ENCODE measurements at places on chromosomes 1 and 21.

DNA sequence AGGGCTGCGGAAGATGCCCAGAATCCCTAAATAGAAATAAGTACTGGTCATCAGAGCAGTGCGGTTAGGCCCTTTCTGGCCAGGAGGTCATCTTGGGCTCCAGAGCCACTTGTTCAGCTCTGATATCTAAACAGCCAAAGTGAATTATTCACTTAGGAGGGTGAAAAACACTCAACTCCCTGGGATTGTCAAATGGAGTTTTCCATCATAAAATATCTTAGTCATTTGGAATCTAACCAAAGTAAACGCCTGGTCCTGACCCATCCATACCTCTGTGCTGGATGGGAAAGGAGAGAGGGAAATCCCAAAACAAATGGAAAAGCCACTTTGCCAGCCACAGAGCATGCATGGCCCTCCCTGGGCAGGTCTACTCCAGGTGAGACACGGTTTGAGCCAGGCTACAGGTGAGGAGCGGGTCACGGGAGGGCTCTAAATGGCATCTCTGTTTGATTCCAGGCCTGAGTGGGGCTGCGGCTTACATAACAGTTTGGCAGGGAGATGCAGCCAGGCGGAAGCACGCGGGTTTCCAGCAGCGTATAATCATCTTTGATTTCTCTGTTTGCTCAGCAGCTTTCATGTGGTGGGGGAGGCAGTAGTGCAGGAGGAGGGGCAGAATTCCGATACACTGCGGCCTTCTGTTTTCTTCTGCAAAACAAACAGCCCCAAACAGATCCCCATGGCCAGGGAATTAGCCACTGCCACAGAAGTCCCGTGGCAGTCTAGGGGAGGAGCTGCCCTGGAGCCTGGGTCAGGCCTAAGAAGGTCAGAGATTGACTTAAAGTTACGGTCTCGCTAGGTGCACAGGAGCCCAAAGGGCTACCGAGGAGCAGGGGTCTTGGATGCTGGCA is 59.1 kb upstream of the ZNF648 start:
- peak; percentile 68 for DNase-seq

DNA sequence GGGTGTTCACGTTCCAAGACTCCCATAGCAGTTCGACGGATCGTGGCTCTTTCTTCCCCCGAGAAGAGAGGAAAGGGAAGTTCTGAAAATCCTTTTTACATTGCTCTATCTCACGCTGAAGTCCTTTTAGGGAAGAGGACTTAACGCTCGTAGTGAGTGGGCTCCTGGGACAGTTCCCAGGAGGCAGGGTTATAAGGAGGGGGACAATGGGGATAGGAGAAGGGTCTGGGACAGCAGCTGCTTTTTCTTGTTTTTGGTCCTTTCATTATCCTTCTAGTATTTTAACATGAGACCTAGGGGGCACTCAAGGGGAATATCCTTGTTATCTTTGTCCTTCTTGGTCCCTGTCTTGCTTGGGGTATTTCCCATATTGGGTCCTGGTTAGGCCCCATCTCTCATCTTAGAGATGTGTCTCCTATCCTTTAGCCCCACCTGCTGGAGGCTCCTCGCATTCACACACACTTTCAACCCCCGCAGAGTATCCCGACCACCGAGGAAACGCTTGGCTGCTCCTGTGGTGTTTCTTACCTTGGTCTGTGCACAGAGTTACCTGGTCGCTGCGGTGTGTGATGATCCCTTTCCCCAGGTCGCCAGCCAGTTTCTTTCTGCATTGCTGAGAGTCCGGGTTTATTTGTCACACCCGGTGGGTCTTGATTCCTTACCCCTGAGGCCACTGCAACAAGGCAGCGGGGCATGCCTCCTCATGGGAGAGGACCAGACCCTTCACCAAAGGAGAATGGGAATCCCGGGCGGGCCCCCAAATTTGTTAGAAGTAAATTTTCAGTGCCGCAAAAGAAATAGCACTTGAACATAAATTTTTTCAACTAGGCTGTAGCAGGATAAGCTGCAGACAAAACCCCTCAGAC is 29.7 kb downstream of the SCCPDH start:
- peak; percentile 78 for DNase-seq

DNA sequence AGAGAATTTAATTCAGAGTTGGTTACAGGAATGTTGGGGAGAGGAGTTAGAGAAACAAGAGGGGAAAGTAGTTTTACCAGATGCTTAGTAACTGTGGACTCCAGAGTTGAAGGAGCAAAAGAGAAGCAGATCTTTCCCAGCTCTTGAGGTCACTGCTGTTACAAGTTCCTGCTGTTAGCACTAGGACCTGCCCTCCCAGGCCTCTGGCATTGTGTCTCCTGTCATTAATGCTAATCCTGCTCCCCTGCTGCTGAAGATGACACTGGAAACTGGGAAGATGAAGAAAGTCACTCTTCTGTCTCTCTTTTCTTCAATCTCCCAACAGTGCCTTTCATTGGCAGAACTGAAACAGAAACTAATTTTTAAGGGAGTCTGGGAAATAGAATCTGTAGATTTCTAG is 845.6 kb downstream of the ADGRL2 start:
- DNase-seq, result no peak

DNA sequence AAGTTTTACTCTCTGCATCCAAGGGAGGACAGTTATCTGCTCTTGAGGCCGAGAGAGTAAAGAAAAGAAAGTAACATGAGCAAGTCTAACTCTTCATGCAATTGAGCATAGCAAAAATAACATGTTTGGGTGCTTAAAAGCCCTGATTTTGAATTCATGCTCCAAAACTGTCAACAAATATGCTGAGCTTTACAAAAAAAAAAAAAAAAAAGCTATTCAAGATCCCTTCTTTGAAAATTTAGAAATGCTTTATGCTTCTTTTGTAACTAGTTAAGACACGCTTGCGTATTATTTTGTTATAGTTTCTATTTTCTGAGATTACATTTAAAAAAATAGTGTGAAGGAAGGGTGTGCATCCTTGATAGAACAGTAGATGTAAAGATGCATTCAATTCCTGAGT is 1733.0 kb downstream of the MRPL39 start:
- DNase-seq, result no peak

DNA sequence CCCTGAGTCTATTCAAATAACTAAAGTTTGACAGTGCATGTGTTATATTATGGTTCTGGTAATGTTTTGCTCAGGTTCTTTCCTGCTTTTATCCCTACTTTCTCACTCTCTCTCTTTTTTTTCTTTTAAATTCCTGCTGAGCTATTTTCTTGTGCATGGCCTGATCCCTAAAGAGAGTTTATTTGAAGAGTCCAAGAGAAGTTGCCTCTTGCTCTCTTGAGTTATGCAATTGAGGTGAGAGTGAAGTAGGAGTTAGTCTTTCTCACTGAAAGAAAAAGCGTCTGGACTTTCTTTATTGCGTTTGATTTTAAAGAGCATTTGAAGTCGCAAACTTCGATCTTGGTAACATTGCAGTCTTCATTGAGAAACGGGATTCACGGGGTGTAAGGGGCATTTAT is 136.2 kb upstream of the RAVER2 start:
- no peak for DNase-seq

- DNase-seq, result no peak
Measured at GRCh38 chr1:231757101-231757404, 130.5 kb downstream of the DISC1 start.

DNA sequence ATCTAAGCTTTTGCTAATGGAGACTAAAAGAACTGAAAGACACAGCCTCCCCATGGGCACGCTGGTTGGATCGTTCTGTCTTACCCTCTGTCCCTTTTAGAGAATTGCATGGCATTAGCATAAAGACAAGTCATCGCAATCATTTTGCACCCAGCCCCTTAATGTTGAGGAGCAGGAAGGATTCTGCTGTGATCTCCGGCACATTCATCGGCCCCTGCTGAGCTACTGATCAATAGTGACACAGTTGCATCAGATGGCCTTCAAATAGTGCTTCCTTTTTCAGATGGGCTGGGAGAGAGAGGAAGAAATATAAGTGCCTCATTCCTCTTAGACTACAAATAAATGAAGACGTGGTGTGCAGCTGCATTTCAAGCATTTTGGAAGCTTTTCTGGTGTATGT is 75.4 kb downstream of the NOS1AP start:
- no peak for DNase-seq

DNA sequence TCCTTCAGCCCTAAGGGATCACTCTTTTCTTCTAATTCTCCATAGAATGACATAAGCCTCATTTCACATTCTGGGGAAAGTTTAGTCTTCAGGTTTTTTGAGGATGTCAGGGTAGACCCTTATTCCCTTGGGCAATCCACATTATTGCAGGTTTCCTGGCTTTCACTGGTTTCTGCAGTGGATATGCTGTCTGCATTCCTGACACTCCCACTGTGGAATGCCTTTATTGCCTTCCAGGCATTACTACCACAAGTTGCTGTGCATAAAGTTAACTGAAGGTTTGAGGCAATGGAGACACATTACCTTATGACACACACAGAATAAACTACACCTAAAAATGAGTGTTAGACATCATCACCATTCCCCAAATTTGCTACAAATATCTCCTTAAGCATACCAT is 12.7 kb downstream of the FASLG start:
- DNase-seq, result no peak

- no peak for DNase-seq
Measured at GRCh38 chr1:31218705-31219104, 21.0 kb downstream of the NKAIN1 start.

GRCh38 chr1:1806890-1807289 is 28.6 kb upstream of the NADK start:
- no peak for DNase-seq

- DNase-seq, result no peak
Measured at GRCh38 chr1:82110366-82111254, 309.9 kb downstream of the ADGRL2 start.

DNA sequence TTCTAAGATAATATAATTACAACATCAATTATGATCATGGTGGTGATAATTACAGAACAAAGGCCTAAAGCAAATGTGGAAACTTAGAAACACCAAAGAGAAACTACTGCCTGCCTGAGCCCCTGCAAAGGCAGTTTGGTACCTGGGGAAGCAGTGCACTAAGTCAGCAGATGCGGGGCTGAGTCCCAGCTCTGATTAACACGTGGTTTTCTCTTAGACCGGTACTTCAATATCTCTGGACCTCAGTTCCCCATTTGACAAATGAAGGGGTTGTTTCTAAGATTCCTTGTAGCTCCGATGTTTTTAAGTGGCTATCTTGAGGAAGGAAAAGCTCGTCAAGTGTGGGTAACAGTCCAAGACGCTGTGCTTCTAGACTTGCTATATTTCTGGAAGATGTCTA is 16.7 kb upstream of the PLEKHA6 start:
- no peak for DNase-seq

DNA sequence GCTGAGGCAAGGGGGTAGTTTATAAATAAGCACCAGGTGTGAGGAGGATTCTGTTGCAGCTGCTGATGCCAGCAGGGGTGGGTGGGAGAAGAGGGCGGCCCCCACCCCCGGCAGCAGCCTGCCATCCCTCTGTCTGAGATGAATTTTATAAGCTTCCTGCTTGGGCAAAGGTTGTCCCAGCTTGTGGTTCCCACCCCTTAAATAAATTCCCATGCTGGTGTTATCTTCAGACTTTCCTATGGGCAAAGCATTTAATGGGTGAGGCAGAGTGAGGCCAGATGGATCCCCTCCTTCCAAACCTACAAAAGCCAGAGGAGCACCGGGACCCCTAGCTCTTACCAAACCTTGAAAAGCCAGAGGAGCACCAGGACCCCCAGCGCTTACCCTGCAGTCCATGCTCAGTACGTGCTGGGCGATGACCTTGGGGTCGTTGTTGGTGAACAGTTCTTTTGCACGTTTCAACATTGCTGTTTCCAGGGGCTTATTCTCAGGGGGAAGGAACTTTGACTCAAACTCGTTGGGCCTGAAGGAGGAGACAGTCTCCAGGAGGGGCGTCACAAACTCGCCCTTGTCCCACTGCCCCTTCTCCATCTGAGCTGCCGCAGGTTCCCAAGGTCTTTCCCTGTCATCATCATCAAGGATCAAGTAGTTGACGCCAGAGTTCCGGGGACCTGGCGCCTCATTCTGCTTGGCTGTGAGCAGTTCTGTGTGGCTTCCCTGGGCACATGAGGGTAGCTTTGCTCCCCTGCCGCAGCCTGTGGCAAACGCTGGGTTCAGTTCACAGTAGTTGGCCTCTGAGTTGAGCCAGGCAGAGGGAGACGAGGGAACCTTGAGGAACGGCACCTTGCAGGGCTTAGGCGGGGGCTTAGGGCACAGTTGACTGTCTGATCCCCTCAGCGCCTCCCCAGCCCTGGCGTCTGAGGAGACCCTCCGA is 99.5 kb downstream of the BCAR3 start:
- DNase-seq, result peak; percentile 52

- DNase-seq, result no peak
Measured at GRCh38 chr1:85397490-85398032, 67.4 kb downstream of the DDAH1 start.

- no peak for DNase-seq
Measured at GRCh38 chr1:198318085-198318484, 161.3 kb downstream of the NEK7 start.

DNA sequence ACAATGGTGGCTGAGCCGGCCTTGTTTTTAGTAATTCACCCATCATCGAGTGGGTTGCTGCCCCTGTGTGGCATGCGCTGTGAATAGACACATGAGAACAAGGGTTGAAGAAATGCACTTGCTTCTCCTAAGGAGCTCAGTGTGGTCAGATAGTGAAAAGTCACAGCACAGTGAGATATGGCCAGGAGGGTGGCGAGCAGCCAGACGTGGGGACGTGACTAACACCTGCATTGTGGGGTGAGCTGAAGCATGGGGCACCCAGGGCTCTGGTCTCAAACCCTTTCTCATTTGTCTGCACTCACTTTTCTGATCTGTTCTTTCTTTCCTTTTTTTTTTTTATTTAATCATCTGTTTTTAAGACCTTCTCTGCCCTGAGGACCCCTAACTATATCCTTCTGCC is 13.5 kb downstream of the MTARC1 start:
- DNase-seq, result no peak

- no peak for DNase-seq
Measured at GRCh38 chr1:197927908-197928665, 10.9 kb downstream of the LHX9 start.

GRCh38 chr1:164557270-164557669 is 1.7 kb upstream of the PBX1 start:
- no peak for DNase-seq

DNA sequence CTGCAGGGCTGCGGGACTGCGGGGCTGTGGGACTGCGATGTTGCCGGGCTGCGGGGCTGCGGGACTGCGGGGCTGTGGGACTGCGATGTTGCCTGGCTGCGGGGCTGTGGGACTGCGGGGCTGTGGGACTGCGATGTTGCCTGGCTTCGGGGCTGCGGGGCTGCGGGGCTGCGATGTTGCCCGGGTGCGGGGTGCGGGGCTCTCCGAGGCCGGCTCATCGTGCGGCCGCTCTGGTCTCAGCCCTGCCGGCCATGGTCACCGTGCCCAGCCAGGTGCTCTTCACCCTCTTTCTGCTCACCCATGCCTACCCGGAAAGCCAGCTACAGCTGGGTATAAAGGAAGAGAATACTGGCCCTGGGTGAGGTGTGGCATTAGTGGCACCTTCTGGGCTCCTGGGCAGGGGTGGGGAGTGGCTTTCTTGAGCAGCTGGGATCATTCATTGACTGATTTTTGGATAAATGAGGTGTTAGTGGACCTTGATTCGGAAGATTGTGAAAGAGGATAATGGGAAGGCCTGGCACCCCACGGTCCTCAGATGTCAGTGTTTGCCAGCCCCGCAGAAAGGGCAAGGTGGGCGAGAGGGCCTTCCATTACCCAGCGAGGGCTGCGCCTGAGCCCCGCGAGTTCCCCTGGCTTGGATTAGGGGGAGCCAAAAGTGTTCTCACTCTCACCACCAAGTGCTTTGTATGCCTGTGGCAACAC is 36.3 kb downstream of the COQ8A start:
- DNase-seq, result no peak
